Activated T-cell treated with anti-CD3 and anti-CD28 coated beads, Interleukin-2, amount 50 U/mL, for 72 hours (primary cell): ENCODE measurements at places on chromosomes 2 and 18.
A peak's percentile ranks its signal among the peaks of the same experiment; 100 is the strongest.

DNA sequence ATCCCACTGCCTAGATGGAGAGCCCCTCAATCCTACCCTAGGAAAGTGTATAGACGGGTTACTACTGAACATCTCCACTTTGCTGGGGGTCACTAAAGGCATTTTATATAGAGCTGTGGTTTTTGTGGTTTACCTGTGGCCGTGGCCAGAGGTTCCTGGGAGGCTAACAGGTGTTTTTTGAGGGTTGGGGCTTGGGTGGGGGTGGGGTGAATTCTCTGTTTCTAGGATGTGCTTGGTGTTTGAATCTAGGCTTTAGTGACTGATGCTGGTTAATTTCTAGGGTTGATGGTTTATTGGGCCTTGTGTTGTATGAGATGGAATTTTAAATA, 7.7 kb downstream of the HOXD8 start:
- DNase-seq: no peak

GRCh38 chr2:204152616-204153015, 216.1 kb downstream of the ICOS start:
- DNase-seq: no peak

DNA sequence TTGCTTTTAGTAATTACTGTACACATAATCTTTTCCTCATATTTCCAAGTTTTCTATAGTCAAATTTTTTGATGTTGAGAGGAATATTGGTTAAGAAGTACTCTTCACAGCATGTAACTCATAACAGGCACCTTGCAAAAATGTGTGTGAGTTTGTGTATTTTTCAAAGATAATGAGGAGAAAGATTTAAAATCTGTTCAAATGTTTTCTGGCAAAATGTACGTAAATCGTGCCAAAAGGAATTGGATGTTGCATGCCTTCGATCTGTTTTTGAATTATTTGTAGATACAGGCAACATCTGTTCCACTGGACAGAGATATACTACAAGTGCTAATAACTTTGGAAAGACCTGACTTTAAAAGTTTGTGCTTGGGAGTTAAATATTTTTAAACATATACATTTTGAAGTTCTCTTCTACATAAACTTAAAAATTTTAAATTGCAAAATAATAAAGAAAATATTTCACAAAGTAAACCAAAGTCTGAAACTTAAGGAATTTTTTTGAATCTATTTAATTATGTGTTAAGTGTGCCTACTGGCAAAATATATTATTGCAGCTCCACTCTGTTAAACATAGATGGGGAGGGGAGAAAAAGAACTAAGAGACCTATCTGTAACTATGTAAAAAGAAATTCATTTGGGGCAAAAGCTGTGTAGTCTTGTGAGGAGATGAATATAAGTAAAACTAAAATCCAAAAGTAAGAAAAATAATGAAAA, 133.5 kb upstream of the UBE2E3 start:
- DNase-seq: no peak

- no peak for DNase-seq
These were observed 1526.9 kb upstream of the ACVR2A start for GRCh38 chr2:146317959-146318358.

GRCh38 chr2:112483042-112483473, 1.1 kb downstream of the TTL start:
- no peak for DNase-seq

DNA sequence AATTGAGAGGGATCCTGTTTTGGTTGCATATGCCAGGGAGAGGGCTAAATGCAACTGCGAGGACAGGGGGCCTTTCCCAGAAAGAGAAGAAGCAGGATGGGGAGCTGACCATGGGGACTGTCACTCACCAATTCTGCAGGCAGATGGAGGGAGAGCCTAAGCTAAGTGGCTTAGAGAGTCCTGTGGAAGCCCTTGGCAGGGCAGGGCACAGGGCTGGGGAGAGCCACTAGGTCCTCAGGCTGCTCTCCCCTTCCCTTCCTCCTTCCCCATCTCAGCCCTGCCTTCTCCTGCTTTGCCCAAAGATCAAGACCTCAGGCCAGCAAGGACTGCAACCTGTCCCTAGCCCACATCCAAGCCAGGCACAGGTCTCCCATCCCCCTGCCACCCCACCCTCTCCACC, 24.4 kb upstream of the CATIP start:
- no peak for DNase-seq

DNA sequence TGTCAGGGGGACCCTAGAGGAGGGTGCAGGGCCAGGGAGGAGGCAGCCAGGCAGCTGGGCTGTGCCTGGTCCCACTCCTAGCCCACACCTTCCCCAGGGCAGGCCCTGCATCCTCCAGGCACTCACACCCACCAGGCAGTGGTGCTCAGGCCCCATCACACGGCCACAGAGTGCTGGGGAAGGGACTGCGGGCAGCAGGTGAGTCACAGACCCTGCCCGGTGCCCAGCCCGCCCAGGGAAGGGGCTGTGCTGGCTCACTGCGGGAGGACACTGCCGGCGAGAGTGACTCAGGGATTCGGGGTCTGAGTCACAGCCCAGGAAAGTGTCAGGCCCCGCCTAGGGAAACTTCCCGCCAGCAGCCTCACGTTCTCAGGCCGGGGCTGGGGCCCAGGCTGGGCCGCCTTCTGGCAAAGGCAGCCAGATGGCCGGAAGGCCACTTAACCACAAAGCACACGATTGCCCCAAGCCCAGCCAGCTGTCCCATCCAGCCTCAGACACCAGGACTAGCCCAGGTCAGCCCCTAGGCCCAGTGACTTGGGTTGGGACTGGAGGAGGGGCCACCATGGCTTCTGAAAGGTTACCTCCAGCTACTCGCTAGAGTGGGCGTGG, 42.2 kb downstream of the BIN1 start:
- peak; percentile 91 for DNase-seq

DNA sequence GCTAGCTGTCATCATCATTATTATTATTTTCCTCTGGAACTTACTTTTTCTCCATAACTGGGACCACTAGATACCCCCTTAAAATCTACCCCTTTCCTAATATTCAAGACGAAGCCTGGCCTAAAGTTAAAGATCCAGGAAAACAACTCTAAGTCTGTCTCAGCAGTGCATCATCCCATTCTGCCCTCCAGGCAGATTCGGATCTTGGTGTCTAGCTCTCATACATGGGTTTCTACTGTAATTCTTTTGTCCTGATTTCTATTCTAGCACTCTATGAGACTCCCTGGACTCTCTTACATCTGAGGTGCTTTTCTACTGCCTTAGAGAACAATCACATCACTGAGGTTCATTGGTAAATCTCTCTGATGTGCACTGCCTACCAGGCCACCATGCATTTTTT, 35.5 kb downstream of the MAP2 start:
- no peak for DNase-seq

DNA sequence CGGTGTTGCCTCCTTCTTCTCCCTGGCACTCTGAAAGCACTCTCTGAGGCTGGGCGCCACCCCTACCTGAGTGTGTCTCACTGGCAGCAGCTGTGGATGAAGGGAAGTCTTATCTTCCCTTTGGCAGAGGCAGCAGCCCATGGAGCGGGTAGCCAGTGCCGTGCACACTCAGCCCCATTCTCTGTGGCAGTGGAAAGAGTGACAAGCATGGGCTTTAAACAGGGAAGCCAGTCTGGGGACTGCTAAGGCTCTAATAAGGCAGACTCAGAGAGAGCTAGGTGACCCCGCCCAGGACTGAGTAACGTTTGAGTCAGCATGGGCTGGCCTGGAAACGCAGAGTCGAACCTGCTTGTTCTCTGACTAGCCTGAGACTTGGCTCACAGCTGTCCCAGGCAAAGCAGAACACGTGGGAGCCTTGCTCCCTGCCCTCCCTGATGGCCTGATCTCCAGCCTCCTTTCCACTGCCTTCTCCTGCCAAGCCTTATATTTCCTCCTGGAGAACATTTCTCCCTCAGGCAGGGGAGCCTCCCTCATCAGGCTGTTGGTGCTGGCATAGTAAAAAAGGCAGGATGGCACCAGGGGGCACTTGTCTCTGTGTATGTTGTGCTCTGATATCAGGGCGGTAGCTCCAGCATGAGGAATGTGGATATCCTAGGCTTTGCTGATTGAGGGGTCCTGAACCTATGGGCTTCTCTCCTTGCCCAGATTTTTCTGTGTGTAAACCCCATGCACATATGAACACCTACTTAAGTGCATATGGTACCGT, 93.9 kb upstream of the LGALSL start:
- peak; percentile 62 for DNase-seq

- no peak for DNase-seq
These were observed 48.8 kb upstream of the TMEFF2 start for GRCh38 chr2:192243488-192243887.

DNA sequence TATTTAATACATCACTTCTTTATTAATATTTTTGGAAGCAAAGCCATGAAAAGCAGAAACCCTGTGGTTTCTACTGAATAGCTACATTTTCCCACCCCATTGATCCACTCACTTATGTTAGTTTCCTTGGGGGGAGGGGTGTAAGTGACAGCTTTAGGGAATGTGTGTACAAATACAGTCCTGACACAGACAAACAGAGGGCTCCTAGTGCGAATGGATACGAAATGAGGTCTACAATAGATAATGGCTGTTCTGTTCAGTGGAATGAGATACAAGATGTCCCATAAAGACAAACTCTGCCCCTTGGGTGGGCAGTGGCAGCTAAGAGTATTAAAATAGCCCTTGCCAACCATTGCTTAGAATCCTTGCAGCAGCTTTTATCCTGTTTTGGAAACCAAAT, 312.9 kb downstream of the NCKAP5 start:
- DNase-seq: no peak

DNA sequence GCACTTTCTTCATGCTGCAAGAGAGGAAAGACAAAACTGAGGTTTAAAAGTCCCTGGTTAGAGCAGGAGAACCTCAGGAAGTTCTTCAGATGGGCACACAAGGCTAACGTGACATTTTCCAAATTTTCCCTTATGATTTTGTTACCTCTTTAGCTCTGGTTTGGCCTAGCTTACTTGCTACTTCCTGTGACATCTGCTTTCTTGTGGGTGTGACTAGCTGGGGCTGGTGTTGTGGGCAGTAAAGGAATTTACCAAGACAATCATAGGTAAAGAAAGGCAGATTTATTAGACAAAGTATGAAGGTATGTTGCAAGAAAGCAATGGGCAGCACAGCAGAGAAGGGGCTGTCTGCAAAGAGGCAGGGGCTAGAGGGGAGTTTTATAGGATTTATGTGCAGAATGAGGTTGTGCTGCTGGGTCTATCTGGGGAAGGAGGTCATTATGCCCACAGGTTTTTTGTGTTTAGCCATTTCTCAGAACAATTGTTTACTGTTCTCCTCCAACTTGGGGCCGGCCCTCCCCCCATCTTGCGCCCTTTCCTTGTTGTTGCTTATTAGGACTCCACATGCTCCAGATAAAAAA, 6.7 kb upstream of the TNP1 start:
- DNase-seq: no peak

DNA sequence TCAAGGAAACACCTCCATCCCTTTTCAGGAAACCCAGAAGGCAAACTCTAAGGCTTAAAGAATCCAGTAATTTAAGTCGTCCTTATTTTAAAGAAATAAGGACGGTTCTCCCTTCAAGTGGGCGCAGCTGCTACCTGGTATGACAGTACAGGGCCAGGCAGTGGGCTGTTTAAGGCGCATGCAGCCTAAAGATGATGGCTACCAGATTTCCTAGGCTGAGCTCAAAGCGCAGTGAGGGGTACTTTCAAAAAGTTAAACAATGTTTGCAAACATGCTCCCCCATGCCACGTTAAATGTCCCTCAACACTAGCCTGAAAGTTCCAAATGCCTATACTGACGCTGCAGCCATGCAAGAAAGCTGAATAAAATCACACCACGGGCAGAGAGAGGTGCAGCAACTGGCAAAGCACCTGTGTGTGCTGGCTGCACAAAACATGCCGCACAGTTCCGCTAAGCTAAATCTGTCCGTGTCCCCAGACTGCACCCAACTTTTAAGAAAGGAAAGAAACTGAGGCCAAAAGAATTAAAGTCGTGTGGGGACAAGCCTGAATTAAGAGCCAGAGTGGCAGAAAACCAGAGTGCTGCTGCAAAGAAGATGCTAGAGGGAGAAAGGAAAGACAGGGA, 583 bp downstream of the HIBCH start:
- DNase-seq: peak; percentile 19

GRCh38 chr2:50415392-50415791, 616.5 kb downstream of the NRXN1 start:
- no peak for DNase-seq

GRCh38 chr2:6872394-6872793, 5.2 kb upstream of the RSAD2 start:
- DNase-seq: no peak

DNA sequence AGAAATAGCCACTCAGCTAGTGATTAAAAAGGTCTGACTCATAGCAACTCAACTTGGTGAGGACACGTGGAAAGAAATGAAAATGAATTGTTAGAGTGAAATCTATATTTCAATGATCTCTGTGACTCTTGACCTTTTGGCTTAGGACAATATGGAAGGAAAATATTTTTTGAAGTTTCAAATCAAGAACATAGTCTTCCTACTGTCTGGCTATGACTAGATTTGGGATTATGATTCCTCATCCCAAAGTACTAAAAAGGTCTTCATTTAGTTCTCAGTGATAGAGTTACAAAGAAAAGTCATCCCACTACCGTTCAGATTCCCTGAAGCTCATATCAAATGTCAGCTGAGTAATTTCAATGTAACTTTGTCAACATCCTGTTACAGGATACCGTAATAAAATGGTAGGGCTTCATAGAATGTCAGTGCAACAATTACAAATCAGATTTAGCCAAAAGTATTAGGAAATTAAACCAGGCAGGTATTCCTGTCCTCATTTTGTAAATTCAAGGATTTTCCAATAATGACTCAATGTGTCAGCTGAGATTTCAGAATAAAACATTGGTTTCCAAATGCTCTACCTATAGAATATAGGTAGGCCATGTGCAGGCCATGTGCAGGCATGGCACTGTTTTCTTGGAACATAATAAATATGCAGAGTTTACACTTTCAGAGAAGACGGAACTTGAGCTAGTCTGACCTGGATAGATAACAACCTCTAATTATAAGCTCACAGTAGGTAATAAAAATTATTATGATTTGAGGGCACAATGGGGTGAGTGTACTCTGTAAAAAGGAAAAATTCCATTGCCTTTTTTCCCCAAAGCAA, 36.0 kb downstream of the ANKRD29 start:
- no peak for DNase-seq

DNA sequence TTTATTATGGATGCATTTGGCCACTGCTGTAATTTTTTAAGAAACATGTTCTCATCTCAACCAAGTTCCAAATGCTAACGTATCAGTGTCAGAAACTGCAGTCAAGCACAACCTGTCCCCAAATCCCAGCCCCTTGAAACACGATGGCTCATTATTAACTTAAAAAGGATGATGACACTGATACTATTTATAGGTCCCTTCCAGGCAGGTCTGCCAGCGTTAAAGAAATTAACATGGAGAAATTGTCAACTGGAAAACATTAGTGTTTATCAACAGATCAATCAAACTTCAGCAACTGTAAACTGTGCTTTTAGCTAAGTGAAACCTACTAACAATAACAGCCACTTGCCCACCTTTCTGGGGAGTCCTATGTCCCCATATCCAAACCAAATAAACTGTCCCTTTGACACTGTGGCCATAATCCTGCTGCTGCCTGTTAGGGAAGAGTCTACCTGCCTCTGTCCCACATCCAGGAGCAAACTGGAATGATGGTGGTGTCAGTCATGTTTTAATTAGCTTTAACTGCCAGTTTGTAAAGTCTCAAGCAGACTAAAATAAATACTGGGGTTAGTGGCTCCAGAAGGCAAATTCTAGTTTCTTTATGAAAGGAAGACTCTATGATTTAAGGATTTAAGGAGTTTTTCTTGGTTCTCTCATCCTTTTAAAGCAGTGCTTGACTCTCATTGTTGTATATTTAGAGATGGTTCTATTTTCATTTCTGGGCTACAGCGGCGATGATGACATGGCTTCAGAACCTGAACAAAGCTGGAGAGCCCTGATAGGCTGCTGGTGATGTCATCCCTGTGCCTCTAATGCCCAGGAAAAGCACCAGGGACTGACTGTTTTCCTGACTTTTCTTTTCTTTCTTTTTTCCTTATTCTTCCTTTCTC, 583.6 kb upstream of the PIK3C3 start:
- DNase-seq: no peak
